ENCODE measurements at places on chromosomes 2 and 18.

DNA sequence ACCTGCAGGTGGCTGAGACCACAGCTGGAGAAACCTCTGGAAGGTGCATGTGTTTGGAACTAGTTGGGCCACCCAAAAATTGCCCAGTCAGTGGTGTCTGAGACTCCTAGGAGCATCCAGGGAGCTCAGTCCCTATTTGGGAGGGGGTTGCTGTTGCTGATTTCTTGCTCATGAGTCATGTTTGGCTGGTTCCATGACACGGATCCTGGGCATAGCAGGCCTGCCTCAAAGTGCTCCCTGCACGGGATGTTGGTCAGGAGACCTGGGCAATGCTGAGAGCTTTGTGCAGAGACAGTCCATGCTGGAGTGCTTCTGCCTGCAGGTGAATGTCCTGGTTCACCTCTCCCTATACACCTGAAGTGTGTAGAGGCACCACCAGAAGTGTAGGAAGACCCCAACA lies 194.2 kb downstream of the GLI2 start:
- DNase-seq: no peak

GRCh38 chr18:3194947-3195612 lies 24.7 kb downstream of the MYOM1 start:
- no peak for DNase-seq

GRCh38 chr2:172079416-172079815 lies 5.9 kb upstream of the DLX1 start:
- no peak for DNase-seq

GRCh38 chr2:102784940-102785339 lies 23.1 kb downstream of the TMEM182 start:
- DNase-seq: no peak

GRCh38 chr2:3189076-3189591 lies 188.5 kb downstream of the EIPR1 start:
- no peak for DNase-seq

Measured in occipital lobe (tissue), 3 donors.